ENCODE measurements at places on chromosomes 1 and 21. TPM values are rescaled to one million over a fixed set of nuclear protein-coding genes. Genes with fewer than 3 reads are reported as not detected.

The CGN gene
- total RNA-seq: 0.19 TPM

The SLC35D1 gene
- total RNA-seq: 4.5 TPM

The HCRTR1 gene
- not detected for total RNA-seq

The ITGB2 gene
- 11.5 TPM for total RNA-seq

The PLA2G2D gene
- not detected for total RNA-seq

The RGS4 gene
- total RNA-seq: 10.7 TPM

The MR1 gene
- 4.6 TPM for total RNA-seq

The DYRK3 gene
- 11.3 TPM for total RNA-seq

The AIRE gene
- 0.11 TPM for total RNA-seq

The CD160 gene
- 0.22 TPM for total RNA-seq

The KIFAP3 gene
- total RNA-seq: 81.0 TPM

The GATAD2B gene
- 45.7 TPM for total RNA-seq

The UBE2Q1 gene
- 65.5 TPM for total RNA-seq

DNA sequence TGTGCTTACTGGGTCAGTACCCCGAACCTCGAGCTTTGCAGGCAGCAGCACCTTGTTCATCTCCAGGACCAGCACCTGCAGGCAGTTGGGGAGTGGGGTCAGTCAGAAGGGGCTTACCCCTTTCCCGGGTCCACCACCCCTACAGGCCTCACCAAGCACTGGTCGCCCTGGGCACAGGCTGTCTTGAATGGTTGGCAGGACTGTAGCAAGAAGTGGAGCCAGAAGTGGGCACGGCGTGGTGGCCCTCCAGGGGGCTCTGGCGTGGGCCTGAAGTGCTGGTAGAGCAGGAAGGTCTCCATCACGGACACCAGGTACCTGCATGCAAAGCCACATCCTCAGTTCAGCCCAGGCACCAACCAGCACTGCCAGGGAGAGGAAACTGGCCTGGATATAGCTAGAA is 5.2 kb downstream of the MAP3K6 start:
- no peak for DNase-seq

DNA sequence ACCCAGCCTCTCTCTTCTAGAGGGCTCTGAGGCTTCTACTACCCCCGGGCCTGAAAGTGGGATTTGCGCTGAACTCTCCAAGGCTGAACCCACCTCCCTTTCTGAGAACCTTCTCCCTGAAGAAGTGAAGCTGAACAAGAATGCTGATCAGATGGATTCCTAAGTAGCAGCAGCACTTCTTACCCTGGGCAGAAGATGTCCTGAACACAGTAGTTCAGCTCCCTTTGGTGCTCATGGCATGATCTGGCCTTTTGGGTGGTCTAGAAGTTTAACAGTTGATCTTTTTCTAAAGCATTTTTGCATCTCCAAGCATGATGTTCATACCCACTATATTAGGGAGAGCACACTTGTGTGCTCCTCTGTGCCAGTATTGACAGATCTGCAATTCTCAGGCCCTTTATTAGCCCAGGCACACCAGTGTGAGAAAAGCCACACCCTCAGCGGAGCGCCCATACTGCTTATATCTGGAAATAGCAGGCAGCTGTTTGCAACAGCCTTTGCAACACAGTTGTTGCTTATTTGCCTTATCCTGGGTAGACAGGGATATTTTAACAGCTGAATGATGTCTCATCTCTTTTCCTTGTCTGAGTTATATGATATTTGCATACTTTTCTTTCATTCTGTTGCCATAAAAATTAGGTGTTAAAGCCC is 34.2 kb downstream of the CNN3 start:
- DNase-seq: no peak

- DNase-seq: peak; percentile 4
Observed at GRCh38 chr1:201266774-201267173, 16.5 kb upstream of the PKP1 start.

GRCh38 chr1:201503397-201504176 is 3.3 kb downstream of the CSRP1 start:
- no peak for DNase-seq

- no peak for DNase-seq
Observed at GRCh38 chr1:201693890-201694607, 134.9 kb upstream of the IPO9 start.

DNA sequence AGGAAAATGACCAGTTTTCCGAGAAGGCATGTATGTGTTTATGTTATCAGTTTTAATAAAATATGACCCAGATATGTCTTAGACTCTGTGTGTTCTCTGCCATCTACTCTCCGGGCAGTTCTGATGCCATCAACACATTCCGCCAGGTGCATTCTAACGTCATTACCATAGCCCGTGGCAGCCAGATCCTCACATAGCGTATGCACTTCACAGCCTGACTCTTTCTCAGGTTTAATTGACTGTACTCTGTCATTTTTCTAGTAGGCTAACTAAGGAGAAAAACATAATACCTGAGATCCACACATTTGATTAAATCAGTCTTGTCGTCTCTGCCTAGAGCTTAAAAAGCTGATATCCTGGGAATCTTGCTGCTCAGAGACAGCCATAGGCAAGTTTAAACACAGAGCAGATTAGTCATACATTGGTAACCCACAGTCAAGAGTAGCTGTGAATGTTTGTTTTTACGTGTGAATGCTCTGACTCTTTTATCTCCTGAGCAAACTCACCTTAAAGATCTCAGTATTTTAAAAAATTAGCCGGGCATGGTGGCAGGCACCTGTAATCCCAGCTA is 175.9 kb downstream of the GREM2 start:
- DNase-seq: no peak

DNA sequence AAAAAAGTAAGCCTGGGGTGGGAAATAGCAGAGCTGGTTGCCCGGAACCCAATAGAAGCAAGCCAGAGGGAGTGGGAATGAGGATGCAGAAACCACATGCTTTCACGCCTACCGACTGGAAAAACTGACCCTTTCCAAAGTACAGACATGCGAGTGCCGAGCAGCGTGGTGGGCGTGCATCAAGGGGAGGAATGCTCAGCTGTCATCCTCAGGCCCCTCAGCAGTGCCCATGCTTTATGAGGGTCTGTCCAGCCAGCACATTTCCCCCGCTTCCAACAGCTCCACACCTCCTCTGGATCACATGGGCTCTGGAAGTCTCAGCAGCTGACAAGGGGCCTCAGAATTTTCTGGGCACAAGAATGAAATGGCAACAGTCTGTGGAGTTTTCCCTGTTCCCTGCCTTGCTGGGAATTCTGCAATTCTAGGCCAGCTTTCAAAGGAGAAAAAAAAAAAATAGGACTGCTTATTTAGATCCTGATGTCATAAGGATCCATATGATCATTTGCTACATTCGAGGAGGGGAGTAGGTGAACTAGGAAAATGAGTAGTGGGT is 19.1 kb upstream of the IKBKE start:
- DNase-seq: no peak

- no peak for DNase-seq
Observed at GRCh38 chr1:218344814-218345672, at the start of gene TGFB2. Gene TGFB2 (plus strand): TSS chr1:218345336. CDS start chr1:218346702, 1,366 bp downstream.

GRCh38 chr1:223350361-223350908 is 13.5 kb downstream of the SUSD4 start:
- no peak for DNase-seq

GRCh38 chr21:41917531-41917930 is 36.3 kb downstream of the C2CD2 start:
- no peak for DNase-seq

GRCh38 chr1:83499998-83500397 is 498.9 kb downstream of the TTLL7 start:
- DNase-seq: no peak

GRCh38 chr1:10767282-10767681 is 29.2 kb downstream of the CASZ1 start:
- no peak for DNase-seq

GRCh38 chr1:98842241-98842640 is 162.4 kb downstream of the PLPPR5 start:
- DNase-seq: no peak

DNA sequence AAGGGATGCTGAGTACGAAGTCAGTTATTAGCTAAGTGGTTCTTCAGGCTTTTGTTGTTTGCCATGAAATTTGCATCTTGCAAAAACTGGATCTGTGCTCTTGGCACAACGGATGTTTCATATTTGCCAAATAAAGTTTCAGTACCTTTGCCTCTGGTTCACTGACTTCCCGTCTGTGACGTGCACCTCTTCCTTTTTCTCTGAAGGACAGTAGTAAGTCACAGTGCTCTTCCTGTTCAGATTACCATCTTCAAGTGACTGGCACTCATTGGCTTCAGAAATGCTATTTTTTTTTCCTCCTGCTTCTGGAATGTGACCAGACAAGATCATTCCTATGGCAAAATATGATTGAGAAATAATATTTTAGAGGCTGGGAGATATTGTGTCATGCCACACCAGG is 75.9 kb upstream of the GREM2 start:
- no peak for DNase-seq

- no peak for DNase-seq
Observed at GRCh38 chr1:12593621-12594066, 24.4 kb downstream of the DHRS3 start.

- DNase-seq: peak; percentile 55
Observed at GRCh38 chr1:1175221-1176062, 1.8 kb downstream of the TTLL10 start.

DNA sequence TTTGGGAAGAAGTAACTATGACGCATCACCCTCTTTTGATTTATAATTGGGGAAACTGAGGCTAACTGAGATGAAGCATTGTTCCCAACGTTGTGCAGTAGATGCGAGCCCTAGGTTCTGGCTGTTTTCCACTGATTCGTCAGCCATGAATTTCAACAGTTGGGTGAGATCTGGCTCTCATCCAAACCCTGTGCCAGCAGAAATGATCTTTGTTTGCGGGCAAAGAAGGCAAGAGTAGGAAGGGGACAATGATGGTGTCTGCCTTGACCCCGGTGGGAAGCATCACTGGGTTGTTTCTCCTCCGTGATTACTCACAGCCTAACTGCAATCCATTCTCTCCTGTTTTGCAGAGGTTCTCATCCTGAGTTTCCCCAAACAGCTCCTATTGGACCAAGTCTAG is 142.3 kb downstream of the MIS18A start:
- DNase-seq: no peak

DNA sequence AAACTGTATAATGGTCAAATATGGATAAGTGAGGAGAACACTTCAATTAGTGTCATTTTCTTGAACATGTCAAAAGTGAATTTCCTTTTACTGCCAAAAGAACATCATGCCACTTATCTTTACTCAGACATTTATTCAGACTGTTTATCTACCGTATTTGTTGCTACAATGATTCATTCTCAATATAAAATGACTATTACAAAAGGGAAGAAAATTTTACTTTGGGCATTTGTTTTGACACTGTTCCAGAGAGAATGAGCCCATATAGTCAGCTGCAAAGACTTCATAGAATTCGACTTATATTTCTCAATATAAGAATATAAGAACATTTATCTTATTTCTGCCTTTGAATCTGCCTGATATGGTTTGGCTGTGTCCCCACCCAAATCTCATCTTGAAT is 1699.1 kb downstream of the BRINP3 start:
- DNase-seq: no peak

Data from cardiac septum (tissue), 1 donor.